ENCODE measurements at places on chromosomes 13 and 19.

DNA sequence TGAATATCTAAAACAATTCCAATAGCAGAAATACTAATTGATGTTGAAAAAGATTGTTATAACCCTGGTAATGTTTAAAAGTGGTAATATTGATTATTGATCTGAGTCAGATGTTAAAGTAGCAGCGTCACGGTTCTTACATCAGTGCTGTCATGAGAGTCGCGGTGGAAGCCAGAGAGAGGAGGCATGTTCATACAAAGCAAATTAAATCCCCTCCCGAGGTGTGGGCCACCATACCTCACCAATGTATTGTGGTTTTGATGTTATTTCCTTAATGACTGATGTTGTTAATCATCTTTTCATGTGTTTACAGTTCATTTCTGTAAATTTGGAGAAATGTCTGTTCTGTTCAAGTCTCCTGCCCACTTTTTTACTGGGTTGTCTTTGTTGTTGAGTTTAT is 11.2 kb downstream of the ZNF317 start:
- DNase-seq: no peak

- peak; percentile 1 for DNase-seq
Measured at GRCh38 chr19:7970716-7971448, 27.4 kb upstream of the TIMM44 start.

DNA sequence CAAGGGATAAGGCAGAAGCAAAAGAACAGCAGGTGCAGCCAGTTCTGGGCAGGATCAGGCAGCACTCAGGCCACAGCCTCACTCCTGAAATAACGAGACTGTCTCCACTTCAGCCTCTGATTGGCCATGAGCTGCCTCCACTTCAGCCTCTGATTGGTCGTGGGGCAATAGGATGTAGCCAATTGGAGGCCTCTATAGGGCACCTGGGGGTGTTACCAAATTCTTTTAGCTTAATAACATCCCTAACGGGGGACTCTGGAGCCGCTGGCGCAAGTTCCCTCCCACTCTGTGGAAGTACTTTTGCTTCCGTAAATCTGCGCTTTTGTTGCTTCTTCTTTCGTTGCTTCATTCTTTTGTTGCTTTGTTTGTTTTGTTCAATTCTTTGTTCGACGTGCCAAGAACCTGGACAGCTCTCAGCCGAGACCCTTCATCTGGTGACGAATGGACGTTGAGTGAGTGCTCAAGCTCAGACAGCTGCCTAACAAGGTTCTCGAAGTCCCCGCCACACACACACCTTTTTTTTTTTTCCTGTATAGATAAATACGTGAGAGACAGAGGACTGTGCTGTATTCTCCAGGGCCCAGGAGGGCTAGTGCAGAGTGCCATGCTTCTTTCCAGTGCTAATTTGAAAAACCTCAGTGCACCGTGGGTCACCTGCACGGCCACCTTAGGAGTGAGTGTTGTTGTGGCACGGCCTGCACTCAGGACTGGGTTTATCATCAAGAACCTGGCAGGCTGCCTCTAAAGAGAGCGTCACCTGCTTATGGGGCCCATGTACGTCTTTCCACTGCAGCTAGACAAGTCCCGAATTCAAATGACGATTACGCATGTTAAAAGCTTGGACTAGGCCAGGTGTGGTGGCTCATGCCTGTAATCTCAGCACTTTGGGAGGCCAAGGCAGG is 32.0 kb upstream of the TUBGCP3 start:
- DNase-seq: peak; percentile 94

- no peak for DNase-seq
Measured at GRCh38 chr19:5922161-5922545, 8.1 kb downstream of the CAPS start.

- DNase-seq: no peak
Measured at GRCh38 chr13:74770361-74770760, 636.2 kb upstream of the KLF12 start.

DNA sequence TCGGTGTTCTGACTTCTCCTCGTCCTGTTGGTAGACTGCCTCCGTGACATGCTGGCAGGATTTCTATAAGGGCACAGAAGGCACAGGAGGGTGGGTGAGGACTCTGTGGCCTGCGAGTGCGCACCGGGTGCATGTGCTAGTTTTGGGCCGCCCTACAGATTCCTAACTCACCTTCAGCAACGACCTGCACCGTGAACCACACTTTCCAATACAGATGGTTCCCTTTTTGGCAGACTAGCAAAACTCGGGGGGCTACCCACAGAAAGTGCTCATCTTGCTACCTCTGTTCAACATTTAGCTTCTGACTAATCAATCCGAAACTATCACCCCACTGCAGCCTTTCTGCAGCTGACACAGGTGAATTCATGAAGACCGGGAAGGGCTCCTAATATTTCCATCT is 14.1 kb upstream of the AMER2 start:
- DNase-seq: no peak

DNA sequence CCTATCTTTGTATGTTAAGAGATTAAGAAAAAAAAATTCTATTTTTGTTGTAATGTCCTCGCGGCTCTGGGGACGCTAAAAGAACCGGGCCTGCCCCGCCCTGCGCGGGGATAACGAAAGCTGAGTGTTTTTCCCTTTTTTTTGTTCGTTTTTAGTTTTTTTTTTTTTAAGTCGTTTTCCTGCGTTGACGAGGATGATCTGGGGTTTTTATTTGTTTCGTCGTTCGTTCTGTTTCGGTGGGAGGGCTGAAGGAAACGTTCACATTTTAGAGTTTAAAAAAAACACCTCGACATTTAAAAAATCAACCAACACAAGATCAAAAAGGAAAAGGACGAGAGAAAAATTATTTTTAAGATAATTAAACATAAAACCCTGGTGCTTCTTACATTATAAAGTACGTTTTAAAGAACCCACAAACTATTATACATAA is 5.6 kb downstream of the LYL1 start:
- DNase-seq: no peak

DNA sequence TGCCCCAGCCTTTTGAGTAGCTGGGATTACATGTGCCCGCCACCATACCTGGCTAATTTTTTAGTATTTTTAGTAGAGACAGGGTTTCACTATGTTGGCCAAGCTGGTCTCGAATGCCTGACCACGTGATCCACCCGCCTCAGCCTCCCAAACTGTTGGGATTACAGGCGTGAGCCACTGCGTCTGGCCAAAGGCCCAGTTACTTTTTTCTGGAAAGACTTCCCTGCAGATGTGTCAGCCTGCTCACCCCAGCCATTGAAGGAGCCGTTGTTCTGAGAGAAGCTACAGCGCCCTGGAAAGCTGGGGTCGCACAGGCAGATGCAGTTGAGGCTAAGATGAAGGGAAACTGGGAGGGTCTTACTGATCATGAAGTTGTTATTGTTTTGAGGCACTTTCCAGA is 7.9 kb upstream of the ZNF626 start:
- no peak for DNase-seq

- DNase-seq: no peak
Measured at GRCh38 chr19:3852614-3853254, 16.1 kb downstream of the ZFR2 start.

GRCh38 chr13:77028202-77028601 is 1.2 kb upstream of the FBXL3 start:
- peak; percentile 21 for DNase-seq

DNA sequence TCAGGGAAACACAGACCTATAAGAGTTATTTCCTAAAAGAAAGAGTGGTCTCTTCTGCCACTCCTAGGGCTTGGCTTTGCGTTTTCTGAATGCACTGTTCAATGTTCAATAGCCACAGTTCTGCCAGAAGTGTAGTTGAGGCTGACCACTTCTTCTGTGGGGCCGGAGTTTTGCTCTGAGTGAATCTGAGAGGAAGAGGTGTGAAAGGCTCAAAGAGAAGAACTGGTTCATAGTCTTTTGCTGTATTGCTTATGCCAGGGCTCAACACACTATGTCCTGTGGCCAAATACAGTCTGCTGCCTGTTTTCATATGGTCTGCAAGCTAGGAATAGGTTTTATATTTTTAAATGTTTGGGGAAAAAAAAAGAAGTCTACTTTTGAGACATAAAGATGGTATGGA is 128.2 kb downstream of the STOML3 start:
- DNase-seq: no peak

DNA sequence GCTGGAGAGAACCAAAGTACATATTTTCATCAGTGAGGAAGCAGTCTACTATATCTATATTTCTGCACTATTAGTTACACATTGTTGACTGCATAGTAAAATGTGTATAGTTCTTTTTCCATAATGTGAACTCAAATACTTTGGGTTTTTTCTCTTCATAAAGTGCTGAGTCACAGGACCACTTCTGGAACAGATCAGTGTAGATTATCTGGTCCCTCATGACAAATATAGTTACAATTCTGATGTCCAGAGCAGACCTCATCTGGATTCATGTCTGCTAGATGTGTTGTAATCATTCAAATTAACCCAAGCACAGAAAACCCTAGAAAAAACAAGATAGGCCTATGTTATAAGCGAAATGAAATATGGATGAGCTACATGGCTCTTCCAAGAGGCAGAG is 171.4 kb downstream of the SUCLA2 start:
- no peak for DNase-seq

DNA sequence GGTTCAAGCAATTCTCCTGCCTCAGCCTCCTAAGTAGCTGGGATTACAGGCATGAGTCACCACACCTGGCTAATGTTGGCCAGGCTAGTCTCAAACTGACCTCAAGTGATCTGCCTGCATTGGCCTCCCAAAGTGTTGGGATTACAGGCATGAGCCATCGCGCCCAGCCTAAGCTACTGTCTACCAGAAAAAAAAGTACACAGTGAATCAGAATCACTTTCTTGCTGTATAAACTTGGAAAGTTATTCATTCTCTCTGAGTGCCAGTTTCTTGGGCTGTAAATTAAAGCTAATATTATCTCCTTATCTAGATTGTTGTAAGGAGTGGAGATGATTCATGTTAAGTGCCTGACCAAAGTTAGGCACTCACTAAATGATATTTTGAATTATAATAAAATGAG is 242.8 kb downstream of the ENOX1 start:
- DNase-seq: no peak

DNA sequence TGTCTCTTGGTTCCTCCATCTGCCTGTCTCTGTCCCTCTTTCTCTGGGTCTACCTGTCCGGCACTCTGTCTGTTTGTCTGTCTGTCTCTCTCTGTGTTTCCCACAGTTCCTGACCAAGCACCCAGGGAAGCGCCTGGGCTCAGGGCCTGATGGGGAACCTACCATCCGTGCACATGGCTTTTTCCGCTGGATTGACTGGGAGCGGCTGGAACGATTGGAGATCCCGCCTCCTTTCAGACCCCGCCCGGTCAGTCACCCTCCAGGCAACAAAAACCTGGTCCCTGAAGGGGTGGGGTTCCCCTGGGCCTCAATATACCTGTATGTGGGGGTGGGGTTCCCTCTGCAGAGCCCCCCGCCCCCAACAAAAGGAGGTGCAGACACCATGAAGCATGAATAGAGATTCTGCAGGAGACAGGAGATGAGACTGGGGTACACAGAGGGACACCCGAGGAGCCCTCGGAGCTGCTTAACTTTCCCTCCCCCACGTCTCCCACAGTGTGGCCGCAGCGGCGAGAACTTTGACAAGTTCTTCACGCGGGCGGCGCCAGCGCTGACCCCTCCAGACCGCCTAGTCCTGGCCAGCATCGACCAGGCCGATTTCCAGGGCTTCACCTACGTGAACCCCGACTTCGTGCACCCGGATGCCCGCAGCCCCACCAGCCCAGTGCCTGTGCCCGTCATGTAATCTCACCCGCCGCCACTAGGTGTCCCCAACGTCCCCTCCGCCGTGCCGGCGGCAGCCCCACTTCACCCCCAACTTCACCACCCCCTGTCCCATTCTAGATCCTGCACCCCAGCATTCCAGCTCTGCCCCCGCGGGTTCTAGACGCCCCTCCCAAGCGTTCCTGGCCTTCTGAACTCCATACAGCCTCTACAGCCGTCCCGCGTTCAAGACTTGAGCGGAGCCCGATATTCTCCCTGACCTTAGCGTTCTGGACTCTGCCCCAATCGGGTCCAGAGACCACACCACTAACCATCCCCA is 2.6 kb upstream of the CACNG7 start:
- no peak for DNase-seq

- no peak for DNase-seq
Measured at GRCh38 chr13:25768376-25768775, 283.4 kb downstream of the SHISA2 start.

DNA sequence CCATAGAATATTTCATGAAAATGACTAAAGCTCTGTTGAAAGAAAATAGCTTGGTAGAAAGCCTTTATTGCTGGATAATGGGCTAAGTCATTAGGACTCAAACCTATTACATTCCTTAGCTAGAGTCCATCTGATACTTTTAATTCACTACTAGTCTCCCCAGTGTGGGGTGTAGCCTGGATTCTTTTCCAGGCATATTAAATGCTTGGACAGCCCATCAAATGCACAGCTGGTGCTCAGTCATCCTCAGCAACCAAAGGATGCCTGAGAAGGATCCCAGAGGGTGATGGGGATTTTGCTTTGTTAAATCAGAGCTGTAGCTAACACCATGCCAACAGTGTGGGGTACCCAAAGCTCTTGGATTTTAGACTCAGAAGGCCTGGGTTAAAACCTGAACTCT is 153.5 kb downstream of the DLEU7 start:
- DNase-seq: no peak

GRCh38 chr13:93055233-93055632 is 171.4 kb upstream of the GPC6 start:
- DNase-seq: no peak

GRCh38 chr19:4709440-4710280 is 14.0 kb downstream of the DPP9 start:
- no peak for DNase-seq

GRCh38 chr13:113941571-113942191 is 32.2 kb downstream of the C13orf46 start:
- DNase-seq: peak; percentile 91

GRCh38 chr13:62932256-62932883 is 1516.7 kb upstream of the PCDH20 start:
- DNase-seq: no peak

DNA sequence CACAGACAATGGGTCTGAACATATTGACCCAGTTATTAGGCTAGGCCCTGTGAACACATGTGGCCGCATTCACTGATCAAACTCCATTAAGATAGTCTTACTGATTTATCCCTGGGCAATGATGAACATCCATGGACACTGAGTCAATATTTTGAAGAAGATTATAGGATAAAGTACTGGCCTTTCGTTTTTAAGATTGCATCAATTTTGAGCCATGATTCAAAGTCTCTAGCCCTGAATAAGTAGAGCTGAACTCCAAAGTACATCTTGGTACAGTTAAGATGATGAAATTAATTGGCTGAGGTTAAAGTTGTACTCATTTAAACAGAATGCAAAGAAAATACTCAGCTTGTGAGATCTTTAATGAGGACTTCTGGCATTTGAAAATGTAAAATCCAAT is 1581.9 kb downstream of the EFNB2 start:
- no peak for DNase-seq

DNA sequence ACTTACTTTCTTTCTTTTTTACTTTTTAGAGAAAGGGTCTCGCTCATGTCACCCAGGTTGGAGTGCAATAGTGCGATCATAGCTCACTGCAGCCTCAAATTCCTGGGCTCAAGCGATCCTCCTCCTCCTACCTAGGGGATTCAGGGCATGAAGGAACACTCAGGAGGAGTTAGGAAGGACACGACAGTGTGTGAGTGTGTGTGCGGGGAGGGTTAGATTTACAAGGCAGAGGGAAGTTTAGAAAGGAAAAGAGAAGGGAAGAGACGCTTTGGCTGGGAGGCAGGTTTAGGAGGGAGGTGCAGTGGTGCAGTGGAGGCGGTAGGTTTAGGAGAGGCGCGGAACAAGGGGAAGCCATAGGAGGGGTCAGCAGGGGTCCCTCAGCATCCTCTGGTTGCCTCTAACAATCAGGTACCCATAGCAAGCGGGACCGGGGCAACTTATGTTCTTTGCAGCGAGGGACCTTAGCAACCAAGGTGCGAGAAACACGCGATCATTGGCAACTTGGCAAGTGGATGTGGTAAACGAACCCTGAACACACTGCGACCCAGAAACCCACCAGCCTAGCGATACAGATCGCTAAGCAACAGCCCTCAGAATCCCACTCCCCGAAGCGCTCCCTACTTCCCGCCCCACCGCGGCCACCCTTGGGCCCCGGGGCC is 501 bp downstream of the SIRT2 start:
- peak; percentile 56 for DNase-seq

Measured in NCI-H1417 (cell line).